NK-92 treated with Interleukin-12 subunit alpha and Interleukin-12 subunit beta, amount 100 ng/mL, for 24 hours (cell line): ENCODE measurements at places on chromosomes 6 and 20.

GRCh38 chr20:46751856-46752255, 42.4 kb downstream of the SLC2A10 start:
- DNase-seq = no peak

DNA sequence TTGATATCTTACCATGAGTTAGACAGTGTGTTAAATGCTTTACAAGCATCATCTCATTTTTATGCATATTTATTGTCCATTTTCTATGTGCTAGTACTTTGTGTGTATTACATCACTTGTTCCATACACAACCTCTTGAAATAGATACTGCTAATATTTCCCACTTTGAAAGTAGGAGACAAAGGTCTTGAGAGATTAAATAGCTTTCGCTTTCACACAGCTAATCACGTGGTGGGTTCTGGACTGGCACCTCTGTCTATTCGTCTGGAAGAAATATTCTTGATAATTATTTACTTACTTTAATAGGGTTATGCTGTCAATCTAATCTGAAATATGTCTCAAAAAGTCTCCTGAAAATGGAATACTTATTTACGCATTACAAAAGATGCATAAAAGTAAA, 30.2 kb downstream of the EPHA7 start:
- DNase-seq = no peak

GRCh38 chr20:32326504-32326845, 31.7 kb upstream of the ASXL1 start:
- DNase-seq = no peak

- no peak for DNase-seq
Measured at GRCh38 chr20:50953196-50953595, 5.1 kb downstream of the DPM1 start.

DNA sequence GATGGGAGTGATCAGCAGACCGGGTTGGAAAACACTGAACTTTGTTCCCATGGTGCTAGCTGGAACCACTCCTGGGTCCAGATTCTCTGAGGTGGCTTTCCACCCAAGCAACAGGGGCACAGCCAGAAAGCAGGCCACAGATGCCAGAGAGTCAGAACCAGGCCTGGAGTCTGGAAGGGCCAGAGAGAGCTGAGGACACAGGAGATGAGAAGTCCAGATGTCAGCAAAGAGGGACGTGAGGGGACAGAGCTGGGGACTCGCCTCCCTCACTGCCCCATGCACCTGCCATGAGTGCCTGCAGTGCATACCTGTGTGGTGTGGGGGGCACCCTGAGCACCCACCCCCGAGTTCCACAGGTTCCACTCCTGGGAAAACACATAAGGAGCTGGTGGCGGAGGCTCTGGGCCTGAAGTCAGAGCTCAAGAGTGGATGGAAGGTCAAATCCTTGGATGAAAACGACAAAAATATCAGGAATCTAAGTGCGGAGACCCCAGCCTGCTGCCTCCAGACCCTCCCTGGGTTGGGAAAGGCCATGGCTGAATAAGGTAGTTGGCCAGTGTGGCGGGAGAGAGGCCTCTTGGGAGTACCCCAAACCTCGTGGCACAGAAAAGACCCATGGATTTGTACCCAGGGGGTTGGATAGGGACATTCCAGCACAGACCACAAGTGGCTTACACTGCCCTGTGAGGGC, 224.2 kb downstream of the SYNDIG1 start:
- DNase-seq = no peak

DNA sequence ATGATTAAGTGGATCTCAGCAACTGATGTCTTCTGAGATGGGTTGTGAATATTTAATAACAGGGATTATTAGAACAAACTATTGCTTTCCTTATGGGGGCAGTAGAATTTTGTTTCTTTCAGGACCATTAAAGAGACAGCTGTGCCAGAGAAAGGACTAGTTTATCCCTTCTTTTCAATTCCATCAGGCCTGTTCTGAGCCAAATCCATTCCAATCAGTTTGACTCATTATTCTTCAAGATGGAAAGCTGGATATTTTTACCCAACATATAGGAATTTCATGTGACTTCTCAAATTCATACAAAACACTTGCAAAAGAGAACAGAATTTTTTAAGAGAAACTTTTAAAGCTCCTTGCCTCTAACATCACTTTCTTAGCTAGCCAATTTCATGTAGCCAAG, 722.0 kb upstream of the FLRT3 start:
- DNase-seq = no peak
